ENCODE measurements at places on chromosomes 3 and 15.

- DNase-seq, result no peak
Observed at GRCh38 chr15:33009603-33010002, 184.9 kb downstream of the FMN1 start.

- no peak for DNase-seq
Observed at GRCh38 chr3:17747890-17748247, 5.4 kb upstream of the TBC1D5 start.

DNA sequence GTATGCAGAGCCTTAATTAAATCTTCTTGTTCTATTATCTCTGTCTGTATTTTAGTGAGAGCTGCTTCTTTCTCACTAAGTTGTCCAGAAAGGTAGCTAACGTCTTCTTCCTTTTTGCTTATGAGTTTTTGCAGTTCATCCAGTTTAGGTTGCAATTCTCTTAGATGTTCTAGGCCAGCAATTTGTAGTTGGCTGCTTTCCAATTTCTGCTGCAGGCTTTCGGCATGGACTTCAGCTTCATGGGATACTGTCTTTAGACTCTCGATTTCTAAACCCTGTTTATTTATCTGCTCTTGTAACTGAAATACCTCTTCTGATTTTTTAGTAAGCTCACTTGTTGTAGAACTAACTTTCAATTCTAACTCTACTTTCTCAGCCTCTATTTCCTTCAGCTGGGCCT is 35.5 kb upstream of the HCLS1 start:
- DNase-seq, result no peak

GRCh38 chr15:70375586-70375985 is 277.9 kb upstream of the TLE3 start:
- no peak for DNase-seq

GRCh38 chr15:97036301-97036700 is 705.8 kb downstream of the NR2F2 start:
- no peak for DNase-seq

DNA sequence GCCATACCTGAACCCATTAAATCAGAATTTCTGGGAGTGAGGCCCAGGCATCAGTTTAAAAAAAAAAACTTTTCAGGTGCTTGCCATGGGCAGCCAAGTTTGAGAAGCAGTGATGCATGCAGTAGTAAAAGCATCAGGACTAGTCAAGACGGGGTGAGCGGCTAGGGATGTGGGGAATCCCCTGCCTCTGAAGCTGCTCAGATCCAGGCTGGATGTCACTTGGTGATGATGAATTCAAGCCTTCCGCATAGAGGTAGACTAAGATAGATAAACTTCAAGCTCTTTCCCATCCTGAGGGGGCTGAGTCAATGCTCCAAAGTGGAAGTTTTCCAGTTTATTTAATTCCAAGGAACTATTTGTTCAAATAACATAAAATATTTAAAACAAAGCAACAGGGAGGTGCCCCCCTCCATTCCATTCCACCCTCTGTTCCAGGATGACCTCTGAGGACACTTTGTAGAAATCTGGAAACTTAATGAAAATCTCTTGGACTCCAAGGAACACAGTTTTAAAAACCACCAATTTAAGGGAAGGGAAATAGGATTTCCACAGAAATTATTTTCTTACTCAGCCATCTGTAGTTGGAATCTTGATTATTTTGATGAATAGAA is 100.4 kb upstream of the NR2E3 start:
- DNase-seq, result no peak

Data from heart left ventricle (tissue), 16 donors.